ENCODE measurements at places on chromosomes 11 and 22.
A peak's percentile ranks its signal among the peaks of the same experiment; 100 is the strongest.

DNA sequence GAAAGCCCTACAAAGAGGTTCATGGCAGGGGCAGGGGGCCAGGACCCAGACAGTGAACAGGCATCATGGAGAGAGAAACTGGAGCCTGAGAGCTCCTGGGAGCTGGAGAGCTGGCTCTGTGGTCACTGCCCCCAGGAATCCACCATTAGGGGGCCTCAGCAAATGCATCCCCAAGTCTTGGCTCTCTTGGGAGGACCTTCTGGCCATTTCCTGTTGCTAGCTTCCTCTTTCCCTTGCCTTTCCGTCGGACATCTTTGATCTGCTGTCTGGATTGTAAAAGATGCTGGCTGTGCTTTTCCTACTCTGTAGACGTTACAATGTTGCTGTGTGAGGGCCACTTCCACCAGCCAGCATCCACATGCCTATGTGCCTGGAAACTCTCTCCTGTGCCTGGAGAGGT lies 7.1 kb upstream of the CRYBB2 start:
- DNase-seq = no peak

DNA sequence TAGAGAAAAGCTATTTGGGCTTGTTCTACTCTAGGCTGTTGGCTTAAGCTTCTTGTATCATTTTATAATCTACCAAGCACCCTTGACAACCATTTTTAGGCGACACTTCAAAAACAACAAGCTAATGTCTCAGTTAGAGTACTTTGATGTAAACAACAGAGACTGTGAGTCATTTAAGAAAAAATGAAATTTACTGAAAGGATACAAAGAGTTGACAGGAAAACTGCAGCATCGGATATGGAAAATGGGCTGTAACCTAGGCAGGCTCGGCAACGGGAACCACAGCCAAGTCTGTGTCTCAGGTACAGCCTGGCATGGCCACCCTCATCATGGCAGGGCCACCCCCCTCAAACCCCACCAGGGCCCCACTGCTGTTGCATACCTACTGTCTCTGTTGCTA lies 4.4 kb upstream of the RNF169 start:
- no peak for DNase-seq

- no peak for DNase-seq
Observed at GRCh38 chr22:20316217-20316843, 3.5 kb downstream of the DGCR6L start.

DNA sequence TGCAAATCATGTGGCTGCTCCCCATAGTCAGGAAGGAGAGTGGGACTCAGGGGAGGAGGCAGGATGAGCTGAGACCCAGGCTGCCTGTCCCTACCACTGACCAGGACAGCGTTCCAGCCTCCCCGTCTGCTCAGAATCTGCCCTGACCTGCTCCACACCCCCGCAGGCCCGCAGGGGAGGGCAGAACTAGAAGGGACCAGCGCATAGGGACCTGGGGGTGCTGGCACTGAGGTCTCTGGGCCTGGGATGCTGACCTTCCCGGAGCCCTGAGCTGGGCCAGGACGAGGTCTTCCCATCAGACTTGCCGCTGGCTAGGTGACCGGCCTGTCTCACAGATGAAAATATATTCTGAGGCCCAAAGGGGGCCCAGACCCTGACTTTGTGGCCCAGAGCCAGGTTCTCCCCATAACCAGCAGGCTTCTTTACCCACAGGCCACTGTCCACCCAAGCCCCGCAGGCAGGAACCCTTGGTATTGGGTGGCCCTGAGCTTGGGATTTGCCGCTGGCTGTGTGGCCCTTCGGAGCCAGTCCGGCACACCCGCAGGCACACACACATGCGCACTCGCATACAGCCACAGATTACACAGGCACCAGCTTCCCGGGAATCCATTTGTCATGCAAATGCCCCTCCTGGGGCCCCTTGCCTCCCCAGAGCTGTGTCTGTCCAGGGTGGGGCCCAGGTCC lies 13.8 kb upstream of the PIM3 start:
- DNase-seq = no peak

DNA sequence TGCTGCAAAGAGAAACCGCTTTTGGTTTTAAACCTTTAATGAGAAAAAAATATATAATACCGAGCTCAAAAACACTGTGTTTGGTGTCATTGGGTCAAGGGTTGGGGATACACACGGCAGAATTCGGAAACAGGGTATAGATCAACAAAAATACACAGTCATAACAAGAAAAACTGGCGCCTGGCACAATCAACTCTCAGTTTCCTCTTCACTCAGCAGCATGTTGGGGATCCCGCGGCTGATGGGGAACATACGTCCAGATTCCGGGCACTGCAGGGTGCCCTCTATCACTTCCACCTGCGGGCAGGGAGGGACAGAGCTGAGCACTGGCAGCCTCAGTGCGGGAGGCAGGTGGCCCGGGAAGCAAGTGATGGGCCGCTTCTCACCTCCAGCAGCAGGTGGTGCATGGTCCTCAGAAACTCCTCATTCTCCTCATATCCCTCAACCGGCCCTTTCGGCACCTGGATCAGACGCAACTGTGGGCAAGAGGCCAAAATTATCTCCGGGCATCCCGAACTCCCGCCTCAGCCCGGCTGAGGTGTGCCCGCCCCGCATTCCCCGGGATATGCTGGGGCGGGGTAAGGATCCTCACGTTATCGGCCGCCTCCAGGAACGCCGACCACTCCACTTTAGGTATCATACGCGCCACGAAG lies 561 bp downstream of the TRMT112 start:
- no peak for DNase-seq

GRCh38 chr11:4178813-4179662 lies 84.4 kb downstream of the RRM1 start:
- DNase-seq = no peak

- no peak for DNase-seq
Observed at GRCh38 chr11:112968941-112969713, 7.9 kb downstream of the NCAM1 start.

DNA sequence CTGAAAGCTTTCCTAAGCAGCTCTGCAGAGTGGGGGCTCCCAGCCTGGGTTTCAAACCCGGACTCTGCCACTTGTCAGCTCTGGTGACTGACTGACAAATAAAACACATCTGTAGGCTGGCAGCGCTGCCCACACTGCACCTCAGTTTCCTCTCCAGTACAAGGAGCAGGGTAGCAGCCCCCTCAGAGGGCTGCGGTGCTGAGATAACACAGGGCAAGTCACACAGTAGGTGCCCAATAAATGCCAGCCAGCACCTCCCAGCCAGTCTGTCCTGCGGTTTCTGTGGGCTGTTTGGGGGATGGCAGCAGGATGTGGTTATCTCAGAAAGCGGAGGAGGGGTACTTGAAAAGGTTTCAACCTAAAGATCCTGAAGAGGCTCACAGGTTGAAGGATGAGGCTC lies 1.5 kb downstream of the SYT12 start:
- no peak for DNase-seq

DNA sequence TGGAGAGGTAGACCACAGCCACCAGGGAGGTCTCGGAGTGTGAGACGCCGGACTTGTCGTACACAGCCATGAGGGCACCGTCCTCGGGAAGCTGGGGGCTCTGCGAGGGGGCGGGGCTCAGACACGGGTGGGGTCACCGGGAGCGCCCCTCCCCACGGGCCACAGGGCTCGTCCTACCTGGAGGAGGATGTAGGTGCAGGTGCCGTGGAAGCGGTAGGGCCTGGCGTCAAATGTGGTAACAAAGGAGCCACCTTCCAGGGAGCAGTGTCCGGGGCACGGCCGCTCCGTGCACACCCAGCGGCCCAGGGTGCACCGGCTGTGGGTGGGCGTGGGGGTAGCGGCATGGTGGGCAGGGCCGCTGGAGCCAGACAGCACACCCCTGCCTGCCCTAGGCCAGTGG lies 7.5 kb downstream of the MUC6 start:
- DNase-seq = no peak

GRCh38 chr11:9535189-9535781 lies 38.2 kb upstream of the WEE1 start:
- peak; percentile 56 for DNase-seq

GRCh38 chr22:49103314-49104059 lies 724.2 kb downstream of the BRD1 start:
- no peak for DNase-seq

GRCh38 chr11:83862691-83863090 lies 576.5 kb upstream of the CCDC90B start:
- no peak for DNase-seq

DNA sequence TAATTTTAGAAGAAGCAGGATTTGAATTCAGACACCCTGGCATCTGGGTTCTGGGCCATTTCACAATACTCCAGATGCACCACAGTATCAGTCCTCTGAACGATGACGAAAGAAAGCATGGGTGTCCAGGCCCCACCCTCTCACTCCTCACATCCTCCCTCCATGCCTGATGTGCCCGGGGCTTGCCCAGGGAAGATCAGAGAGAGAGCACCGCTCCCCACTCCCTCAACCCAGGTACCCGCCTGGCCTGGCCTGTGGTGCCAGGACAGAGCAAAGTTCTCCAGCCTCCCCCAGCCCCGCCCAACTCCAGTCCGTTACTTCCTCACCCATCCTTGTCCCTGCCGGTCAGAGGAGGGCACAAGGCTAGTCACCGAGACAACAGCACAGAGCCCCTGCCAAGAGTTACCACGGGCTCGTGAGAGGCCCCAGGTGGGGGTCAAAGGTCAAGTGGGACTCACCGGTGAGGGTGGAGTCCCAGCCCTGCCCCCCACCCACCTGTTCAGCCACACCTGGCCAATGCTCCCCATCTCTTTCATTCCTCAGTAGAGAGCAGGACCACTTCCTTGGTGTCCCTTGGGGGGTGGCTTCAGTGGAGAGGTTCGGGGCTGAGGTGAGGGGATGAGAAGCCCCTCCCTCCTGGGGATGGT lies 8.1 kb downstream of the BCL9L start:
- DNase-seq = no peak

DNA sequence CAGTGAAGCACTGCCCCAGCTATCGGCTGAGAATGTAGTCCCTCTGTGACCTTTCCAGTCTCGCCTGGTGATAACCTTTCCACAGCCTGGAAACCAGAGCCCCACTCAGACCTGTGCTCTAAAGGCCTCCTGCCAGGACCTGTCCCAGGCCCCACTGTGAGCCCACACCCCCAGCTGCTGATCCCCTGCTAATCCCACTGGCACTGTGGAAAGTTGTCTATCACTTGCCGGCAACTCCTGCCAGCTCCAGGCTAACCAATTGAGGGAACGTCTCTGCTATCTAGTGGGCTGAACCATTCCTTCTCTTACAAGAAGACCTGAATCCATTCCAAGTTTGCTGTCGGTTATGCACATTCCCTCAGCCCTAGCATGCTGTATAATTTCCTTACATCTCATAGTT lies 328.2 kb downstream of the FAM181B start:
- no peak for DNase-seq

- DNase-seq = no peak
Observed at GRCh38 chr22:25929321-25929878, 187.4 kb downstream of the MYO18B start.

DNA sequence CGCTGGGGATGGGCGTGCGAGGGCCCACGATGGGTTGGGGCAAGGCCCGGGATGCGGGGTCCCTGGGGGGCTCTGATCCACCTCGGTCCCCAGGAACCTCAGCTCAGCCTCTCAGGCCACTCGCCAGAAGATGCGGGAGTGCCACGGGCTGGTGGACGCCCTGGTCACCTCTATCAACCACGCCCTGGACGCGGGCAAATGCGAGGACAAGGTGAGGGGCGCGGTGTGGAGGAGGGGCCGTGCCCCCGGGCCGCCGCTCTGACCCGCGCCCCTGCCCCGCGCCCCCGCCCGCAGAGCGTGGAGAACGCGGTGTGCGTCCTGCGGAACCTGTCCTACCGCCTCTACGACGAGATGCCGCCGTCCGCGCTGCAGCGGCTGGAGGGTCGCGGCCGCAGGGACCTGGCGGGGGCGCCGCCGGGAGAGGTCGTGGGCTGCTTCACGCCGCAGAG lies 6.3 kb downstream of the PKP3 start:
- DNase-seq = no peak

GRCh38 chr11:76885390-76886097 lies 24.8 kb downstream of the ACER3 start:
- no peak for DNase-seq

GRCh38 chr11:119282495-119282894 lies 34.4 kb downstream of the MCAM start:
- DNase-seq = no peak

GRCh38 chr11:3166268-3167142 lies 1.4 kb upstream of the OSBPL5 start:
- DNase-seq = no peak

DNA sequence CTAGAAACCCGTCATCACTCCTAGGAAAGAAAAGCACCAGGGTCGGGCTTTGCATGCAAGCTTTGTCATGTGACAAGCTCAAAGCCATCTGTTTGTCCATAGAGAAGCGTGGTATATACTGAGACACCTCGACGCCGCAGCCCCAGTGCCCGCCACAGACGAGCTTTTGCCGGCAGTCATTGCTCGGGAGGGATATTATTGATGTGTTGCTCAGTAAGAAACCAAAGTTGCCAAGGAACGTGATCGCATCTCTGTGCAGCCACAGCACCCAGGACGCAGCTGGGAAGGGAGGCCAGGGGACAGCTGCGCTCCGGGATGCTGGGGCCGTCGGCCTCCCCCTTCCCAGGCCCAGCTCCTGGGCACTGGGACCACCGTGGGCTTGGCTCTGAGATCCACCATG lies 89.5 kb upstream of the KCNQ1OT1 start:
- DNase-seq = no peak

GRCh38 chr11:10526974-10527918 lies 13.7 kb downstream of the RNF141 start:
- DNase-seq = no peak

GRCh38 chr11:96113193-96113681 lies 189.3 kb upstream of the MTMR2 start:
- DNase-seq = no peak

DNA sequence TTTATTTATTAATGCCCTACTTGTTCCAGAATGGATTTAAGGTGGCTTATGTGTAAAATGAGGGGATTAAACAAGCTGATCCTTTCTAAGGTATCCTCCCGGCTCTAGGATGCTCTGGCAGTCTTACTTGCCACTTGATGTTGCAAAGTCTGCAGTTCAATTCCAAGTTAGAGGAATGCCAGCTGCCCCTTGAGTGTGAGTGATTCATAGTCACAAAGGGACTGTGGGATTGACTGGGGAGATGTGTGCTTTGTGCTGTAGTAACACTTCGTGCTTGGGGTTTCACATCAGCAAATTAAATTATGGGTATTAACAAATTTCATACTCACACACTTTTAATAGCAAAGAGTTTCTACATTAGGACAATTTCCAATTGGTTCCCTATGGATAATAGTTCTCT lies 550.8 kb upstream of the CADM1 start:
- no peak for DNase-seq

DNA sequence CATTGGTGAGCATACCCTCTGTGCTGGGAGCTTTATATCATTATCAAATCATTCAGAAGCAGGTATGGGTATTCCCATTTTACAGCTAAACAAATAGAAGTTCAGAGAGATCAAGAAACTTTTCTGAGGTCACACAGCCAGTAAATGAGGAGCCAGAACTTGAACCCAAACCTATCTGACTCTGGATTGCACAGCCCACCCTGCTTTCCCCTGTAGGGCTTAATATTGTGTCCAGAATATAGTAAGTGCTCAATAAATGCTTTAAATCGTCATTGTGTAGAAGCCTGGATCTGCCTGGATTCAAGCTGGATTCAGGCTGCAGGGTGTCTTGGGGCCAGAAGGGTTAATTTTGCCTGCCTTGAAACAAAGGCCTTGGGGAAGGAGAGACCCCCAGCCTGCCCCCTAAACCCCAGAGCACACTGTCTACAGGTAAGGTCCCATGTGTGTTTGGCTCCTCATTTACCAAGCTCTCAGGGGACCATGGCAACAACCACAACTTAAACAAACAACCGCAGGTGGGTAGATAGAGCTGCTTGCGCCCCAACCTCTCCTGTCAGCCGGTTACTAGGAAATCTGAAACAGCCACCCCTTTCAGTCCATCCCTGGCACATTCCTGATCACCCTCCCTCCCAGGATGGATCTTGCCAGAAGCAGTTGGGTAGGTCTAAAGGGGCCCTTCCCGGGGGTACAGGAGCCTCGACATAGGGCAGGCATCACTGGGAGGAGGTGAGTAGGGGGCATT lies 3.0 kb upstream of the SEC14L3 start:
- DNase-seq = no peak

All from stimulated activated CD8-positive, alpha-beta memory T cell treated with anti-CD3 and anti-CD28 coated beads, Interleukin-15, amount 100 ng/mL, for 48 hours (primary cell).